ENCODE measurements at places on chromosomes 7 and 10.

DNA sequence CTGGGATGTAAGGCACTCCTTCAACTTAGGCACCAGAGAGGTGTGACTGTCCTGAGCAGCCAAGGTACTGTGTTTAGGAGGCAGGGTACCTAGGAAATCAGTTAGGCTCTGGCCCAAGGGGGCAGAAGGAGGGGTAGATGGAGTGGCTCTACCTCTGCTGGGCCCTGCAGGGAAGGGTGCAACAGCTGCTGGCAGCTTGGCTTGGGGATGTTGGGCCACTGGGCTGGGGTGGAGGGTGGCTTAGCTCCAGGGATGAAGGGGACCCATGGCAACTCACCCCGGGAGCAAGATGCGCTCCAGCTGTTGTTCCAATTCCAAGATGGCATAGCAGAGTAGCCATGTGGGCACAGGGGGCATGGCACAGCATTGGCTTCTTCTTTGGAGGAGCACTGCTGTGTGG is 42.1 kb downstream of the NEURL1 start:
- no peak for DNase-seq

GRCh38 chr10:3119796-3120459 is 52.6 kb downstream of the PFKP start:
- no peak for DNase-seq

DNA sequence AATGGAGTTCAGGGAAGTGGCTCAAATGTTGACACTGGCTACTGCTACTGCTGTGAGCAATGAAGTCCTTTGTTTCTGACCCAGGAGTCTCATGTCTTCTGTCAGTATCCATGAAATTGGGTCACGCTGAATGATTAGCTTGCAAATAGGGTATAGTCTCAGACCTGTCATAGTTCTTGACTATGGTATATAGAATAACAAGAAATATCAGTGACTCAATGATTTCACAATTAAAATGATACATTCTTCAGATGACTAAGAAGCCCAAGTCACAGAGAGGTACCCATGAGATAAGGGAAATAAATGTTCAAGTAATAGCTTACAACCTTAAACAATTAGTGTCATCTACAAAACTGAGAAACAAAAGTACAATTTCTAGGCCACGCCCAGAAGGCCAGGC is 89.3 kb downstream of the LYZL2 start:
- DNase-seq = no peak

DNA sequence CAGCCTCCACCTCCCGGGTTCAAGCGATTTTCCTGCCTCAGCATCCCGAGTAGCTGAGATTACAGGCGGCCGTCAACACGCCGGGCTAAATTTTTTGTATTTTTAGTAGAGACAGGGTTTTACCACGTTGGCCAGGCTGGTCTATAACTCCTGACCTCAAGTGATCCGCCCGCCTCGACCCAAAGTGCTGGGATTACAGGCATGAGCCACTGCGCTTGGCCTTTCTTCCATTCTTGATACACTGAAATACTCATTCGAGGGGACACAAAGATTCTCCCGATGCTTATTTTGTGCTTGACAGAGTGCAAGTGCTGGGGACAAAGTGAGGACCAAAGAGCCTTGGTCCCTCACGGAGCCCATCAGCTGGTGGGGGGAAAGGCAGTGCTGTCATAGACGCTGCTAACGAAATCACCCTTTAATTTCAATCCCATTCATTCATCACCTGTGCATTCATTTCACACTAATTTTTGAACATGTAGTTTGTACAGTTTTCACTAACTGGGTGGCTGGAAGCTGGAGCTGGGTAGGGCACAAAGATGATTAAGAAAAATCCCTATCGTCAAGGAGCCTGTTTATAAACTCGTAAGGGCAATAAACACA is 621 bp upstream of the FAM133B start:
- no peak for DNase-seq

DNA sequence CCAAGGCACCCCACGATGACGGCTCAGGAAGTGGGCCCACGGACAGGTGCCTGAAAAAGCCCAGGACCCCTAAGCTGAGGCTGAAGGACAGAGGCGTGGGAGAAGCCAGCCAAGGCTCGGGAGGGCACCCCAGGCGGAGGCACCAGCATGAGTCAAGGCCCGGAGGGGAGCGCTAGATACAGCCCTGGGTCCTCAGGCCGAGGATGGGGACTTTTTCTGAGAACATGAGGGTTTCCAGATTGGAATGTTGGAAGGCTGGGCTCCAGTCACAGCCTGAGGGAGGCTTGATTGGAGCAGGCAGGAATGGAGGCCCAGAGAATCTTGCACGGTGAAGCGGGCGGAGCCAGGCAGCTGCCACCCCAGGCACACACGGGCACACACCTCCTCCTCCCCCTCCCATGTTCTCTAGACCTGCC is 19.0 kb upstream of the ELFN1 start:
- no peak for DNase-seq

- DNase-seq = no peak
These were observed 861.1 kb downstream of the TYW1 start for GRCh38 chr7:67857698-67858097.
